ENCODE measurements at places on chromosomes 2 and 18.

- no peak for DNase-seq
Measured at GRCh38 chr18:76619621-76620315, 124.7 kb upstream of the ZNF516 start.

DNA sequence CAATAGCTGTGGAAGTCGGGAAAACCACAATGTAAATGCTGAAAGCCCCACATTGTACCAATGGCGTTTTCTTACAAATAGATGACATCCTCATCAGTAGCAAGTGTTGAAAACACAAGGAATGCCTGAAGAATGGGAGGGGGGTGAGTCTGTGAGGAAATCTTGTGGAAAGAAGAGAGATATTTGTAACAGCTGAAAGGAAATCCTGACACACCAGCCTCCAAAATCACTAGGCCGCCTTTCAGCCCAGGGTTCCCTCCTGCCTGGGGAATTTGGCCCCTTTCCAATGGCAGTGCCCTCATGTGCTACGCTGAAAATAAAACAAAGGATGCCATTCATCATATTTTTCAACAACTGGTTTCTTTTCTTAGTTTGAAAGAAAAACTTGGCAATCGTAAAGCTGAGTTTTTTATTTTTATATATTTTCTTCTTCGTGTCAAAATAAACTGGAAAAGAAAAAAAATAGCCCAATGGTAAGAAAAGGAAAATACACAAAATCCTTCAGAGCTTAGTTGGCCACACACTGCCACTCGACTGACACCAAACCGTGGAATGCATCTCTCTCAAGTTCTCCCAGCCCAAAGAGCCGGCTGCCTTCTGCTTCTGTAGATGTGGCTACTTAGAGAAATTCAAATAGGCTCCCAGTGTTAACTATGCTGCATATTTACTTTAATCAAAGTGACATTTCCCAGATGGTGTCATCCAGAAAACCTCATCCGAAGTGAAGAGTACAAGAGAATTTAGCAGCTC, 52.0 kb downstream of the FTCDNL1 start:
- no peak for DNase-seq

DNA sequence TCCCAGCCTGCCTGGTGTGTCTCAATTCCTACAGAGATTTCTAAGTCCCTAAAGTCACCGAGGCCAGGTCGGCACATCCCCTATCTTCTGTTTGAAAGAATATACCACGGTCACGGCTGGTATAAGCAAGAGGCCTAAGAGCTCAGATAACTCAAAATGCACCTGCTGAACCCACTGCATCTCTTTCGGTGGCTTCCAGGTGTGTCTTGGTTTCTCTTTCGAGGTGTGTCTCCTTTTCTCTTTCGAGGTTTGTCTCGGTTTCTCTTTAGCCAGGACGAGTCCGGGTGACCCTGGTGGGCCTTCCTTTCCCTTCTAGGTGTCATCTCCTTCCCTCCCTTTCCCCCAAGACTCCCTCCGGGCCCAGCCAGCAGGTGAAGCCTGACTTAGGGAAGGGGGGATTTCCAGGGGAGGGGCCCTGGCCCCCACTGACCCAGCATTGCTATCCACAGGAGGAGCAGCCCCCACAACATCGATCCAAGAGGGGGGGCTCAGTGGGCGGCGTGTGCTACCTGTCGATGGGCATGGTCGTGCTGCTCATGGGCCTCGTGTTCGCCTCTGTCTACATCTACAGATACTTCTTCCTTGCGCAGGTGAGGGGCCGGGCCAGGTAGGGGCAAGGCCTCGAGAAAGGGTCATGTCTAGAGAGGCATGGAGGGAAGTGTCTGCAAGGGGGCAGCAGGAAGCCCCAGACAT, 8.4 kb downstream of the ITM2C start:
- peak; percentile 70 for DNase-seq

- DNase-seq = no peak
Measured at GRCh38 chr2:168649105-168649504, 153.3 kb upstream of the NOSTRIN start.

GRCh38 chr2:84959095-84959565, 11.8 kb upstream of the KCMF1 start:
- DNase-seq = no peak

- no peak for DNase-seq
Measured at GRCh38 chr18:59646228-59646962, 50.8 kb downstream of the CCBE1 start.

DNA sequence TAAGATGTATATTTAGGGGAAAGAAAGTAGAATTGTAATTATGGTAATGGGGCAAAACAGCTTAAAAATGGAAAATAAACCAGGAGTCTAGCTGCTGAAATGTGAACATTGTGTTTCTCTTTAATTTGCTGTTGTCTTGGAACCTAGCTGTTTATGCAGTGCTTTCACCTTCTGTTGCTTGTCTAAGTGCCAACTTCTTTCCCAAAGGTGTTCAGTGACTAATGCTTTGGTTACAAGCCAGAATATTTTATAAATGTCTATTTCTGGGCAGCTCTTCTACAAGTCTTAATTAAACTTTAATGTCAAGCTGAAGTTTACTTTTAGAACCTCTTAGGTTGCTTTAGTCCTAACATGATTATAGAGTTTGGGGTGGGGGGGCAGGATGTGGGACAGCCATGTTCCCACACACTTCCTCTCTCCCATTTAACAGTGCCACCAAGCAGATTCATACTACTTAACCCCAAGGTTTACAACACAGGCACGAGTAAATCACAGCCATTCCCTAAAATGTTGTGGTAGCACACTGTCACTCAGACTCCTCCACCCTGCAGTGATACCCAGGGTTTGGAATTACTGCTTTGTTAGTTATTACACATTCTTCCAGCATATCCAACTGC, 60.6 kb downstream of the ITGA4 start:
- DNase-seq = no peak

GRCh38 chr2:71666094-71666474, 212.7 kb downstream of the DYSF start:
- DNase-seq = no peak

DNA sequence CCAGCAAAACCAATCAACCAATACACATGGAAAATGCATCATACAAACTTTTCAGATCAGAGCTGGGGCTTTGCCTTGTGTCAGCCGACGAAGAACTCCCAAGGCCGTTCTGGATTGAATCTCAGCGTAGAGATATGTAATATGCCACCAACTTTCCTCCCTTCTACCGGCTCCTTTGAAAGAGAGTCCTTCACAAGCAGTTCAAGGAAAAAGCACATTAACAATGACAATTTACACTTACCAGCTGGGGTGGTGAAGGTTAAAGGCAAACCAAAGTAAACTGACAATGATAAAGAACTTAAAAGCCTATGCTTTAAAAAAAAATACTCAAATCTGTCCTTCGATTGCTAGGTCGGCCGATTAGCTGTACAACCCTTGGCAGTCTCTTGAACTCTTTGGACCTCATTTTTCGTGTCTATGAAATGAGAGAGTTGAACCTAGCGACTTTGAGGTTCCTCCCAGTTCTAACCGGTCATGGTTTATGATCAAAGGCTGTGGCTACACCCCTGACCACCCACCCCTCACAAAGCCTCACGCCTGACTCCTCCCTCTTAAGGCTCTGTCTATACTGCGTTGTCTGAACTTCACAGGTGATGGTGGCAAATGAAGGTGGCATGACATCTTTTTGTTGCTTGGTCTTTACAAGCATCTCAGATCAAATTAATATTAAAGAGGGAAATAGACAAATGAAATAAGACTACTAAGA, 46.2 kb downstream of the BCL2 start:
- DNase-seq = no peak

DNA sequence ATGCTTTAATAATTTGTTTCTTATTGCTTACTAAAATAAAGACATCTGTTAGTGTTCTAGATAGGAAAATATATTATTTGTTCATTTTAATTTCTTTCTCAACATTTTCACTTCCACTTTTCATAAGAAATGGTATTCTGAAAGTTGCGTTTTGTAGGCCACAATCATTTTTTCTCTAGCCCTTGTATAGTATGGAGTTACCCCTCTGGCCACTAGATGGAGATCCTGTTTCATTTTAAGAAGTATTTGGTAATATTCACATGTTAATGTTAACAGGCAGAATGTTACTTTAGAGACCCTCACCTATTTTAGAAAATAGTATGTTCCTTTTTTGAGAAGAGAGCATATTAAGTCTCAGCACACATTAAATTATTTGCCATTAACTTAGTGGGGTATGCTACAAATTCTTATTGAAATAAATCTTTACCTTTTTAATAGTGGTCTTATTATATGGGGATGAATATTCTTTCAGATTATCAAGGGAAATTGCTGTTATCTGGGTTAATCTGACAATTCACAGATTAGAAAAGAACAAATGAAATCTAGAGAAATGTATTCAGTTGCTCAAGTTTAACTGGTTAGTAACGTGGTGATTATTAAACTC, 73.9 kb upstream of the TTC27 start:
- peak; percentile 58 for DNase-seq

GRCh38 chr2:53242090-53242489, 525.5 kb upstream of the CHAC2 start:
- DNase-seq = no peak

DNA sequence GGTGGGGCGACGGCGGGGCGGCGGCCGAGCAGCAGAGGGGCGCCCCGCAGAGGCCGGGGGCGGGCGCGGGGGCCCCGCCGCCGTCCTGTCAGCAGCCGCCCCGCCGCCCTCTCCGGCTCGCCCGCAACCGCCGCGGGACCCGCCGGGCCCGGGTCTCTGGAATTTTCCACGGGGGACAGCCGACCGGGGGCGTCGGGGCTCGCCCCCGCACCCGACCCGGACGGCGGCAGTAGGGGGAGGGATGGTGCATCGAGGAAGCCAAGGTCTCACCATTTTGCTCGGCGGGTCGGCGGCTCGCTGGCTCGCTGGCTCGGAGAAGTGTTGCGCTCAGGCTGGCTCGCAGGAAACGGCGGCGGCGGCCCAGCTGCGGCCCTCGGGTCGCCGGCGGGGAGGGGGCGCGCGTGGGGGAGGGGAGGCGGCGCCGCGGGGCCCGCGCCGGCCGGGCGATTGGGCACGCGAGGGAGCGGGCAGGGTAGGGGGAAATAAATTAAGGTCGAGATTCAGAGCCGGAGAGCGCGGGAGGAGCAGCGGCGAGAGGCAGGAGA, 405 bp downstream of the PPP3R1 start:
- peak; percentile 47 for DNase-seq

- DNase-seq = no peak
Measured at GRCh38 chr2:172551271-172551670, 4.6 kb upstream of the PDK1 start.

DNA sequence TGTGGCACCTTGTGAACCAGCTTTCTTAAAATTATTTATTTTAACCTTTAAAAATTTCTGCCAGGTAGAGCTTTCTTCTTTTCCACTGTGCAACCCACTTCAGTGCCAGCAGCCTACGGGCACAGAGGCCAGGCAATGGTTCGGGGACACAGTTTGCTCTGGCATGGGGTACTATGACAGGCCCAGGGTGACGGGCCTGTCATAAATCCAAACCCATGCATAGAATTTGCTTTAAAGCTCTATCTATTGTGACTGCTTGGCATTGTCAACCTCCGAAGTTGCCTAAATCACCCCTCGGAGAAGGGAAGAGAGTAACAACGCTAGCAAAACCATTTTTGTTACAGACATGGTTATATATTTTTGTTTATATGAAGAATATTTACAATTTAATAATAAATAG, 1.5 kb downstream of the ODC1 start:
- DNase-seq = no peak

DNA sequence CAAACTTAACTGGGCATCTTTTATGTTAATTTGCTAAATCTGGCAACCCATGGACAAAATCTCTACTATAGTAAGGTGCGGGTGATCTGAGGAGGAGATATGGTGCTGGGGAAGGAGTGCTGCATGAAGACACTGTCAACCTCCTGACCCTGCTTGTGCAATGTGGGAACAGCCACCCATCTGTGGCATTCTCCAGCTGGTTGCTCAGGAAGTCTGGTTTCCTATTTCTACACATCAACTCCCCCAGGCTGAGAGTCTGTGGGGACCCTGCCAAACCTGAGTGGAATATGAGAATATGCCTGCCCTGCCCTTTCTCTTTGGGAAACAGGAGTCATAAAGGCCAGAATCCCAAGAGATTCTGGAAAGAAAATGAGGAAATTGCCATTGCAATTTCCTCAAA, 60.1 kb upstream of the PAX3 start:
- DNase-seq = no peak

GRCh38 chr18:48796491-48797205, 154.1 kb downstream of the SMAD7 start:
- no peak for DNase-seq

- no peak for DNase-seq
Measured at GRCh38 chr2:124796647-124797046, 771.6 kb downstream of the CNTNAP5 start.

DNA sequence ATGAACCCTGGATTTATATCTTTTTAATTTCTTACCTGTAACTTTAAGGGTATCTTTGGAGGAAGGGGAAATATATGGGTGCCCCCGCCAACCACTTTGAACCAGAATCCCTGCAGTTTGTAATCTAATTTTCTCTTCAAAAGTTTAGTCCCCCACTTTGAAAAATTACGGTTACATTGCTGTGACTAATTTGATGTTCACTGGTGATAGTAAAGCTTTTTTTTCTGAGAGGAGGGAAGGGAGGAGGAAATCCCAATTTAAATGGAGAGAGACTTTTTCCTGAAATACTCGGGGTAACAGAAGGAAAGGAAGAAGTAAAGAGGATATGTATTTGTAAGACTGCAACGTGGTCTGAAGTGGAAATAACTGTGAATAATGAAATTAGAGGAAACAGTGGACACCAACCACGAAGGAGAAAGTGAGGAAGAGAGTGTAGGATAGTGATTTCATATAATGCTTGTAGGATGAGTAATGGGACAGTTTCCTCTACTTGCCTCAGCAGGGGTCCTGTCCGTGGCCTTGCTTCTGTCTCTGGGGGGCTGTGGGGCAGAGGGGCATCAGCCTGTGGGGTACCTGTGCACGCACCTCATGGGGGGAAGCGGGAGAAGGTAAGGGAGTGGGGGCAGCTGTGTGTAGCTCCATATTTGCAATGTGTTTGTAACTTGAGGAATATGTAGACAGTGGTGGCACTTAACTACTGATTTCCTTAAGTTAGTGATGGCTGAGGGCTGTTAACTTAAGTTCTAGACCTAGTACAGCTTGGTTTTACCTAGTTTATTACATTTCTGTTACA, 161.1 kb downstream of the LTBP1 start:
- no peak for DNase-seq

GRCh38 chr2:112272669-112273068, 2.7 kb upstream of the ZC3H6 start:
- DNase-seq = no peak
